Activated CD8-positive, alpha-beta T cell treated with anti-CD3 and anti-CD28 coated beads, Interleukin-2, amount 10 ng/mL, durations not matched to agents 7 days and 5 days (primary cell): ENCODE measurements at places on chromosomes 2 and 18.

- no peaks in the 10 kb centered on the region for H3K4me1 ChIP-seq
- H3K27me3 ChIP-seq, result no peaks in the 10 kb centered on the region
- no peak overlapping the region for H3K4me3 ChIP-seq
- no peaks in the 10 kb centered on the region for H3K36me3 ChIP-seq
These were observed 64.9 kb downstream of the NCKAP5 start for GRCh38 chr2:133503323-133503722.

- H3K4me1 ChIP-seq, result no peaks in the 10 kb centered on the region
- H3K4me3 ChIP-seq, result no peak overlapping the region
- no peak for DNase-seq
- H3K27me3 ChIP-seq, result no peaks in the 10 kb centered on the region
- no peaks in the 10 kb centered on the region for H3K36me3 ChIP-seq
These were observed 63.0 kb upstream of the DSC1 start for GRCh38 chr18:31225668-31226067.

DNA sequence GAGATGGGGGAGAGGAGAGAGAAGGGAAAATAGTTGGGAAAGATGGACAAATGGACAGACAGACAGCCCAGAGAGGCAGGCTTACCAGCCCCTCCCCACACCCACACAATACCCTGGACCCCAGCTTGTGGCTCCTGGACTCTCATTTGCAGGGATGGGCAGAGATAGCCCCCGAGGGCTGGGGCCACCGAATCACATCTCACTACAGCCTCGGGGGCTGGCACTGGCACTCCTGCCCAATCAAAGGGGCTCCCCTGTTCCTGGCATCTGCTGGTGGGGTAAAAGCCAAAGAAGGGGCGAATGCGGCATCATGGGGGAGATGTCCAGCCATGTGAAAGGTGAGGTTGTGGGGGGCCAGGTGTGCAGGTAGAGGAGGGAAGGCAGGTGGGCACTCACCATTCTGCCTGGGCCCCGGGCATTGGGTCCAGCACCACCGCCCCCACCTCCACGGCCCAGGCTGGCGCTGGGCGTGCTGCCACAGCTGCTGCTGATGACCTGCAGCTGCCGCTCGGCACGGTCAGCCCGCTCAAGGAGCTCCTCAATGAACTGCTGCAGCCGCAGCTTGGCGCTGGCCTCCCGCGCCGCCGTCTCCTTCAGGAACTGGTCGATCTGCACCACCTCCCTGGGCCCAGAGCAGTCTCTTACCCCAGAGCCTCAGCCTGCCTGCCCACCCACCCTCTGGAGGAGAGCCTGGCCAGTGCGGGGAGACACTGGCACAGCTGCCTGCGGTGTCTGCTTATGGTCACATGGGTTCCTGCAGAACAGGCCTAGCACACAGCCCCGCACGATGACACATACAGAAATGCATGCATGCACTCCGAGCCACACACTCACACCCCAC, 18.0 kb downstream of the FBXO41 start:
- H3K36me3 ChIP-seq, result peaks cover 27% of the 10 kb centered on the region
- H3K4me1 ChIP-seq, result peaks cover 20% of the 10 kb centered on the region
- no peaks in the 10 kb centered on the region for H3K27me3 ChIP-seq
- no peak overlapping the region for H3K4me3 ChIP-seq
- H3K27ac ChIP-seq, result no peak overlapping the region

- H3K36me3 ChIP-seq, result no peaks in the 10 kb centered on the region
- peaks cover 4% of the 10 kb centered on the region for H3K4me1 ChIP-seq
- H3K27me3 ChIP-seq, result peaks cover 6% of the 10 kb centered on the region
These were observed 279.4 kb downstream of the EIPR1 start for GRCh38 chr2:3098231-3098630.

GRCh38 chr2:230319211-230319862, 7.7 kb upstream of the SP140L start:
- peak overlapping the region; percentile 60 for H3K4me3 ChIP-seq
- H3K27me3 ChIP-seq, result no peaks in the 10 kb centered on the region
- peak overlapping the region; percentile 91 for H3K27ac ChIP-seq
- H3K36me3 ChIP-seq, result peaks cover 68% of the 10 kb centered on the region
